Hematopoietic multipotent progenitor cell (in vitro differentiated cells): ENCODE measurements at places on chromosomes 1 and 21. TPM values are rescaled to one million over a fixed set of nuclear protein-coding genes. Genes with fewer than 3 reads are reported as not detected.

The IRF6 gene
- 5.4 TPM for total RNA-seq

The WDR26 gene
- 27.7 TPM for total RNA-seq

The GJB3 gene
- under 0.01 TPM for total RNA-seq

The LIPI gene
- not detected for total RNA-seq

The IGSF3 gene
- total RNA-seq = 0.27 TPM

The ANKRD45 gene
- total RNA-seq = under 0.01 TPM

The VWA1 gene
- 4.8 TPM for total RNA-seq

The PTAFR gene
- total RNA-seq = 5.4 TPM

The GPR52 gene
- total RNA-seq = 4.6 TPM

The HIVEP3 gene
- 4.6 TPM for total RNA-seq

The WNT9A gene
- 0.27 TPM for total RNA-seq

The YTHDF2 gene
- 69.5 TPM for total RNA-seq

The TINAGL1 gene
- 8.1 TPM for total RNA-seq

The MRAP gene
- not detected for total RNA-seq

The ZNF593OS gene
- not detected for total RNA-seq

The KIF14 gene
- 0.54 TPM for total RNA-seq

The COL16A1 gene
- total RNA-seq = 0.54 TPM

The OR2T1 gene
- total RNA-seq = under 0.01 TPM

The LMOD1 gene
- not detected for total RNA-seq

The FCRL1 gene
- total RNA-seq = 3.2 TPM

The KCND3 gene
- under 0.01 TPM for total RNA-seq

The EVA1C gene
- total RNA-seq = 8.3 TPM

The MASP2 gene
- total RNA-seq = under 0.01 TPM

The TIE1 gene
- total RNA-seq = 47.7 TPM

The TRIM45 gene
- total RNA-seq = 7.0 TPM

The ST6GALNAC3 gene
- under 0.01 TPM for total RNA-seq
